ENCODE measurements at places on chromosomes 7 and 10. TPM values are rescaled to one million over a fixed set of nuclear protein-coding genes. Genes with fewer than 3 reads are reported as not detected.
A peak's percentile ranks its signal among the peaks of the same experiment; 100 is the strongest.

VPS26A gene
- total RNA-seq: 37.3 TPM

ICA1 gene
- 51.0 TPM for total RNA-seq

- no peak for DNase-seq
Measured at GRCh38 chr7:776992-777727, 50.1 kb upstream of the PRKAR1B start.

DNA sequence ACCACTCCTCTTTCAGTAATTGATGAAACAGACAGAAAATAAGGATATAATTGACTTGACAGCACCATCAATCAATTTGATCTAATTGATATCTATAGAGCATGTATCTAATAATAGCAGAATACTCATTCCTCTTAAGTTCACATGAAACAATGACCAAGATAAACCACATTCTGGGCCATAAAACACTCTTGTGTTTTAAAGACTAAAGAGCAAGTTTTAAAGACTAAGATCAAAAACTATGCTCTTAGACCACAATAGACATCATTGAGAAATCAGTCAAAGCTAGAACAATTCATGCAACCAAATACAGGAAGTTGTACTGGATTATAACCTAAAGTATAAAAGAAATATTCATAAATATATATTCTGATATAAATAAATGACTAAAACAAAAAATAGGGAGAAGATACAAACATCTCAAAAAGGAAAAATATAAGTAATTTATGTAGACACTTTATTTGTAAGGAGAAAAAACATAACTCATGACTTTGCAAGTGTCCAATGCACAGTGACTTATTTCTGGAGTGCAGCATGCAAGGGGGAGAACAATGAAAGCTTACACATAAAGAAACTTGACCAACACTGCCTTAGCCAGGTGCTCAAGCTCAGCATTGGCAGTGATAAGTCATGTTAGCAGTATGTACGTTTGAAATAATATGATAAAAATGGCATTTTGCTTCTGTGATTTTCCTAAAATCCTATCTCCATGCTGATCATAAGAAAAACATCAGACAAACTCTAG lies 312.7 kb upstream of the IGFBP3 start:
- no peak for DNase-seq

ZNF37A gene
- total RNA-seq: 9.8 TPM

- peak; percentile 61 for DNase-seq
Measured at GRCh38 chr7:1459920-1460820, 900 bp upstream of the MICALL2 start.

- DNase-seq: no peak
Measured at GRCh38 chr7:50448823-50449222, 1.3 kb downstream of the FIGNL1 start.

ZNF503 gene
- 6.8 TPM for total RNA-seq

DNA sequence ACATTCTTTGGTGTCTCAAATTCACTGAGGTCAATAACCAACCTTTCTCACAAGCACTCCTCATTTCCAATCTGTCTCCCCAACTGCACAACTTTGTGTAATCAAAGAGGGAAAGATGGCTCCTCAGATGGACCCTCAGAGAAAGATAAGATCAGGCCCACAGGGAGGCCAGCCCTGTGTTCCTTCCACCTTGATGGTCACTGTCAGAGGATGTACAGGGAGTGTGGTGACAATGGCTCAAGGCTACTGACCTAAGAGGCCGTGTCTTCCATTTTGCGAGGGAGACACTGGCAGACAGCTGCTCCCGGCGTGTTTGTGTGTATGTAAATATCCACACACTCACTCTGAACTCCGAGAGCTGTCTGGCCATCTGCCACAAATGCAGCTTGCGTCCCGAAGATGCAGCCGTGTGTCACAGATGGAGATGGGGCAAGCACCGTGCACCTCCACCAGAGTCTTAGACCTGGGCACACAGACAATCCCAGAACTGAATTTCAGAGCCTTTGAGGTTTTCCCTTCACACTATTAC lies 712.1 kb upstream of the NRP1 start:
- no peak for DNase-seq

AKR1D1 gene
- total RNA-seq: not detected

DNA sequence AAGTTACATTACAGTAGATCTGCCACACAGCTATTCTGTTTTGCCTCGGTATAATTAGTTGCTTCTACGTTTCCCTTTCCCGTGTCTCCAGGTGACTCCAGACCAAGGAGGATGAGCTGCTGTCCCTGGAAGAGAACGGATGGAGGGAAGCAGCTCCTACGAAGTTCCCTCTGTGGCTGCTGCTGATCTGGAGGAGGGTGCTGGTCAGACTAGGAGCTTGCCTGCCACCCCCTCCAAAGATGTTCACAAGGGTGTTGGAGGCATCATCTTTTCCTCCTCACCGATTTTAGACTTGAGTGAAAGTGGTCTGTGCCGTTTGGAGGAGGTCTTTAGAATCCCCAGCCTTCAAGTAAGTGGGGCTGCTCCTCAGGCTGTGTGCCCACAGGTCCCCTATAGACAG lies 1.4 kb downstream of the LRRC27 start:
- DNase-seq: no peak

ANKRD1 gene
- 1,326 TPM for total RNA-seq

HEPACAM2 gene
- not detected for total RNA-seq

GRCh38 chr10:31702954-31703353 lies 225.7 kb downstream of the ARHGAP12 start:
- no peak for DNase-seq

GGCT gene
- 18.2 TPM for total RNA-seq

SFTPD gene
- total RNA-seq: 0.69 TPM

- peak; percentile 81 for DNase-seq
Measured at GRCh38 chr7:1713502-1714484, 43.7 kb downstream of the ELFN1 start.

DNA sequence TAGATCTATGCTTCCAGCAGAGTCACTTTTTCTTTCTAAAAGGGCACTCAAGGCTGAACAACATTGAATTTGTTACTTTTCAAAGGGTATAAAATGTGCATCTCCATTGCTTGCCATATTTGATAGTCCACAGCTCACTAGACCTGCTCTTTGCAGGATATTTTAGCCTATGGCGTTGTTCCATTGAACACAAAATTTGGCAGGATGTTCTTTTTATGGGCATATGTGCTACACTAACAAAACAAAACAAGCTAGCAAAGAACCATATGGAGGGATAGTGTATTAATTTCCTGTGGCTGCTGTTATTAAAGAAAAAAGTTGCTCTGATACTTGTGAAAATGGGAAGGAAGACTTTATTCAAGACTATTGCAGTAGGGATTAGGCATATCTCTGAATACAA lies 828.7 kb downstream of the TYW1 start:
- DNase-seq: no peak

DNA sequence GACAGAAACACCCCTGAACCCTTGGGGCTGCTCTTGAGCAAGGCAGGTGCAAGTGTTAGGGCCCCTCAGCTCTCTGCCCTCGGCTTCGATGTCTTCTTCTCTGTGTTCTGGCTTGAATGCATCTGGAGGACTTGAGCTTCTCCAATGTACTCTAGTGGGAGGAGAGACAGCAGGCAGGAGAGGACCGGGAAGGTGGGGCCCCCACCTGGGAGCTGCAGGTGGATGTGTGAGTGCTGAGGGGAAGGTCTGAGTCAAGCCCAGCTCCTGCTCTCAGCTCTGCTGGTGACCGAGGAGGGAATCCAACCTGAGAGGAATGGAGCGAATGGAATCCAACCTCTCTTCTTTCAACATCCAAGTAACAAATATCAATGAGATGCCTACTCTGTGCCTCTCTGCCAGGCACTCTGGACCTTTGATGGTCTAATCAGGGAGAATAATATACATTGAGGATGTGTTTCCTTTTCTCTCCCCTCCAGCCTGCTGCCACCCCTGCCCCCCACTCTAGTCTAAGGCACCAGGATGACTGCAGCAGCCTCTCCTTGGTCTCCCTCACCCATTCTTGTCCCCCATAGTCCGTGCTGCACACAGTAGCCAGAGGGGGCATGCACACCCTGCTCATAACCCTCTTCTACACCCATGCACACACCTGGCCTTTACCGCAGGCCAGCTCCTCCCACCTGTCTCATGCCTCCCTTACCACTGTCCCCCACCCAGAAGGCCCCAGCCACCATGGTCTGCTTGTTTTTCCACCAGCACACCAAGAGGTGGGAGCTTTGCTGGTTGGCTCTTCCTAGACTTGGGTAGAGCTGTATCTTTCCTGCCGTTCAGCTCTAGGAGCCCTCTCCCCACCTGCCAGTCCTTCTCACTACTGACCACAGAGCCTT lies 13.6 kb downstream of the TBATA start:
- no peak for DNase-seq

DNA sequence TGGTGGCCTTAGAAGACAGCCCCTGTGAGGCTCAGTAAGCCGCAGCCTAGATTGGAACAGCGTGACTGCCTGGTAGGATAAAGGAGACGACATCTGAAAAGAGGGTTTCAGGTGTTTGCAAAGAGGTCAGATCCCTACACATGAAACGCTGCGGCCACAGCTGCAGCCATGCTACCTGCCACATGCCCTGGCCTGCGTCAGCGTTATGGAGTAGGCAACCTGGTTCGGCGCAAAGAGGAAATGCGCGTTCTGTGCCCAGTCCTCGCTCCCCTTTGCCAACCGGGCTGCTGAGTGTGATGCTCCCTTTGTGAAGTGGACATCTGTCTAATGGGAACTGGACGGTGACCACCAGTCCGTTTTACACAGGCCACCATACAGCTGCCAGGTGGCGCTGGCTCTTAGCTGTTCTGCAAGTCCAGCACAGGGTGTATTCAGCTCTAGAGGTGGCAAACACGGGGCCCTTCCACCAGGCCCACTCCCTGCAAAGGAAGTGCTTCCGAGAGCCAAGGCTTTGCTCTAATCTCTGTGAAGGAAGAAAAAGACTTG lies 160.3 kb downstream of the CELF2 start:
- DNase-seq: peak; percentile 62

DNA sequence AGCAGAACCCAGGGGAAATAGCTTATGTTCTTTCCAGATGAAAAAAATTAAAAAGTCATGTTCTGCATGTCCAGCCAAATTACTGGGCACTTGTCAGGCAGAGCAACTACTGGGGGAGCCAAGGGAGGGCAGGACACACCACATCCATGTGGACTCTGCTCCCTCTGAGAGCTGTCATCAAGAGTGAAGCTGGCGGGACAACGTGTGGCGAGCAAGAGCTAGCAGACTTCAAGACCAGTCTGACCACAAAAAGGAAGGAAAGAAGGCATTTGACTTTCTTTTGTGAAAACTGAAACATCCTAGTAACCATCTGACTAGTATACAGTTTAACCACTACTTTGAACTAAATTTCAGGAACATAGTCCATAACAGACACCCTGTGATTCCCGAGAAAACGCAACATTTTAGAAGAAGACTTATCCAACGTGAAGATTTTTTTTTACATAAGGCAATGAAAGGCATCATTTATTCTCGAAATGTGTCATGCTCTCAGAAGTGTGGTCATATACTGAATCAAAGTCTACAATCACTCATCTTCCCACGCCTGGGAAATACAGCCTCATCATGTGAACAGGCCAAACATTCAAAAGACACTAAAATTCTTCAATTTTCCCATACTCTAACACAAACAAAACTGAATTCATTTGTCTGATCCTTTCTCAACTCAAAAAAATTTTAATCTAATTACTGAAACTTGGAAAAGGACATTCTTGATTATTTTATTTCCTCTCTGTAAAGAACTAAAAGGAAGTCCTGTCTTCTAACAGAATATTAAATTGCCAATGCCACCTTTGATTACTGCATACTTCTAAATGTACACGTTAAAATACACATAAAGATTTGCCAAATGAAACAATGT lies 15.5 kb downstream of the CYTH3 start:
- DNase-seq: peak; percentile 79

GPR22 gene
- 54.4 TPM for total RNA-seq

DNA sequence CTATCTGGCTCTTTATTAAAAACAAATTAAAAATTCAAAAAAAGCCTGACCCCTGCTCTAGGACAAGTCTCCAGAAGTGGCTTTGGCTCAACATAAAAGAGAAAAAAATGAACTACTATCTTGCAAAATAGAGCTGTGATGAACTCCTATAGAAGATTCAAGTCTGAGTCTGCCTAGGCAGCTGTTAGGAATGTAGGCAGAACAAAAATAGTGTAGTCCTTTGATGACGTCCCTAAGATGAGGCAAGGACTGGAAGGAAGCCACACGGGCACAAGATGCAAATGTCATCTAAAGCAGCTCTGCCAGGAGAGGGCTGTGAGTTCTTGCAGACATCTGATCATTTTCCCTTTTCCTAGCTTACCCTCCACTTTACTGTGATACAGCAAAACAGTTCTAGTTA lies 20.5 kb downstream of the ASNS start:
- peak; percentile 29 for DNase-seq

EIF5AL1 gene
- total RNA-seq: 0.12 TPM

OSBPL3 gene
- 9.0 TPM for total RNA-seq

DNA sequence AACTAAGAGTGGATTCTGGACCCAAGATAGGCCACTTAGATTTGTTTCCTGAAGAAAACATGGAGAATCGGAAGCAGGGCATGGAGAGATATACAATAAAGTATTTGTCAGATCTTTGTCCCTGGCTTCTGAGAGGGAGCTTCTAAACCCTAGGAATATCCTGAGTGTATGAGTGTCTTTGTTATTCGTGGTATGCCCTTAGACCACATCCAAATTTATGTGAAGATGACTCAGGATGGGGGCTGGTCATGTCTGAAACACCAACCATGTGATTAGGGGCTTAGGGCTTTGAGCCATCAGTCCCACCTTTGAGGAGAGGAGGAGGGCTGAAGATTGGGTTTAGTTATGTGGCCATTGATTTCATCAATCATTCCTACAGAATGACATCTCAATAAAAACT lies 69.7 kb upstream of the PLPP4 start:
- no peak for DNase-seq
